ENCODE measurements at places on chromosomes 13 and 19.

DNA sequence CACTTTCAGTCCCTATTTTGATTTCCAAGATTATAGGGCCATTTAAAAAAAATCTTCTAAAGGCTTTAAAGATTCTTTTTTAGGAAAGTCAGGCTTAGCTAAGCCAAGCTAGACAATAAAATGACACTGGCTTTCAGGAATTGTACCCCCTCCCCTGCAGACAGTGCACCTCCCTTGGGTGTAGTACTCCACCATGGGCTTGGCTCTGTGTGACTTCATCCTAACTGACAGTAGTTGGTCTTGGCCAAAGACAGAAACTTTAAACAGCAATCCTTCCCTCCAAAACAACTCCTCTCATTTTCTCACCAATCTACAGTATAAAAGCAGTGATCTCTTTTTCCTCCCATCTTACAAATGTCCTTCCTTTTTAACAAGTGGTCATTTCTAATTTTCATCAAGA is 283.0 kb downstream of the DNAJC15 start:
- DNase-seq, result no peak

DNA sequence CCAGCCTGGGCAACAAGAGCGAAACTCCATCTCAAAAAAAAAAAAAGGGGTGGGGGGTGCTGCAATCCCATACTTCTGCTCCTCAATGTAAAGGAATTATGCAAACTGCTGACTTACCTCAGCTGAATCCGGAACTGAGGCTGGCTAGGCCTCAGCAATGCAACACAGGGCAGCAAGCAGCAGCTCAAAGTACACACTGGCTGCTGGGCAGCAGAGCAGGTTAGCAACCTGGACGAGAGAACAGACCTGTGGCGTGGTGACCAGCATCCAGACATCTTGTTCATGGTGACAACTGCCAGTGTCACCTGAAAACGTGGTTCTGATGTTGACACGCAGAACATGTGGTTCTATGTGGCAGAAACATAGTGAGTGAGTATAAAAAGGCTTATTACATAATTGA is 28.1 kb downstream of the ZNF14 start:
- DNase-seq, result no peak

DNA sequence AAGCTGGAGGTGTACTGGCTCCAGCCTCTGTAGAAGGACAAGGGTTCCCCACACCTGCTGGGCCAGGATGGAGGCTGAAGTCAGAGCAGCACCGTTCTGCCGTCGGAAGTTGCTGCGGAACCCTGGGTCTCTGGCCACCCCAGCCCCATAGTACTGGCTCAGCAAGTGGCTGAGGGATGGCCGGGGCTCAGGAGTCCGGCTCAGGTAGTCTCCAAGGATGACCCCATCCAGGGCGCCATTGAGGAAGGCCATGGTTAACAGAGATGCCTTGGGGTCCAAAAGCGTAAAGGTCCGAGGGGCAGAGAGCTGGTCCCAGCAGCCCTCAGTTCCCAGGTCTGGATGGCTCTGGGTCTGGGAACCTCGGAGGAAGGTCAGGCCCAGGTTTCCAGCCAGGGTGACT is 3.7 kb downstream of the PGLYRP2 start:
- DNase-seq, result no peak

- DNase-seq, result no peak
Measured at GRCh38 chr13:75417656-75418055, 64.3 kb downstream of the TBC1D4 start.

DNA sequence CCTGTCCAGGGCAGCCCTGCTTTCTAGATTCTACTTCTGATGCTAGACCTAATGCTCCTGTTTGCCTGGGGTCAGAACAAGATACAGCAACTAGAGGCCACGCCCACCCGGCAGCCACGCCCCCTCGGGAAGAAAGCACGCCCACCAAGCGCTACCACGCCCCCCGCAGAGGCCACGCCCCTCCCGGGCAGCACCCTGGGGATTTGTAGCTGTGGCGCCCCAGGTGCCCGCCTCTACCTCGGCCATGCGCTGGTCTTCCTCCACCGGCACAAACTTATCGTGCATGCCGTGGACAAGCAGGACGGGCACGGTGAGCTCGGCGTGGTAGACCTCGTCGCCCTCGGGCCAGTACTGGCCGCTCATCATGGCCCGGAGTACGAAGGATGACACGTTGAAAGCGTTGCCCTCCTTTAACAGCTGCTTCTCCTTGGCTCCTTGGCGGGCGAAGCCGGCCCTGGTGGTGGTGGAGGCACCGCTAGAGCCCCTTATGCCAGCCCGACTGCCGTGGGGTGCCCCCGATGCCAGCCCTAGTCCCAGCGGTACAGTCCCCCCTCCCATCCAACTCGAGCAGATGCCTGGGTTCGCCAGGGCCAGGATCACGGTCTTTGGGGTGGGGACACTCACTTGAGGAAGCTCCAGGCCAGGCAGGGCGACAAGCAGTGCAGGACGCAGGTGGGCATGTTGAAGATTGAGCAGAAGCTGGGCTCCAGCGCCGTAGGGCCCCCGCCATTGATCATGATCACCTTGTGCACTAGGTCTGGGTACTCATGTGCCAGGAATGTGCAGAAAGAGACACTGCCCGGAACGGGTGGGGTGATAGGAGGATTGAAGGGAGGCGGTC is 9.0 kb downstream of the ABHD8 start:
- no peak for DNase-seq

GRCh38 chr19:43675269-43675879 is 5.4 kb upstream of the PLAUR start:
- DNase-seq, result no peak

DNA sequence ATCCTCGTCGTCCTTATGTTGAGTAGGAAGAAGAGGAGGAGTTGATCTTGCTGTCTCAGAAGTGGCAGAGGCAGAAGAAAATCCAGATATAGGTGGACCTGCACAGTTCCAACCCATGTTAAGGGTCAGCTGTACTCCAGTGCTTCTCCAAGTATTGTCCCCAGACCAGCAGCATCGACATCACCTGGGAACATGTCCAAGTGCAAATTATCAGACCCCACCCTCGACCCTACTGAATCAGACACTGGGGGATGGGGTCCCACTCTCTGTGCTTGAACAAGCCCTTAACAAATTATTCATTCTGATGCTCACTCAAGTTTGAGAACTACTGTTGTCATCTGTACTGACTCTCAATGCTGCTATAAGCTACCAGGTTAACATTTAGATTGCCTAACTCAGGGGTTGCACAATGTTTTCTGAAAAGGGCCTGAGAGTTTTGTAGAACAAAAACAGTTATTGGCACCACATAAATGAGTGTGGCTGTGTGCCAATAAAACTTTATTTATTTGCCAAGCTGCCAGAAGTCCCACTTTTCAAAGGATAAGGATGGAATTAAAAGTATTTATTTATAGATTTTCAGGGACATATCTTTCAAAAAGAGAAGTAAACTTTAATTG is 226.7 kb upstream of the IPO5 start:
- no peak for DNase-seq

- no peak for DNase-seq
Measured at GRCh38 chr13:56615572-56615971, 525.1 kb upstream of the PRR20A start.
